Stimulated activated CD8-positive, alpha-beta memory T cell treated with anti-CD3 and anti-CD28 coated beads, Interleukin-4, amount 100 ng/mL, for 24 hours (primary cell): ENCODE measurements at places on chromosomes 3 and 15.

DNA sequence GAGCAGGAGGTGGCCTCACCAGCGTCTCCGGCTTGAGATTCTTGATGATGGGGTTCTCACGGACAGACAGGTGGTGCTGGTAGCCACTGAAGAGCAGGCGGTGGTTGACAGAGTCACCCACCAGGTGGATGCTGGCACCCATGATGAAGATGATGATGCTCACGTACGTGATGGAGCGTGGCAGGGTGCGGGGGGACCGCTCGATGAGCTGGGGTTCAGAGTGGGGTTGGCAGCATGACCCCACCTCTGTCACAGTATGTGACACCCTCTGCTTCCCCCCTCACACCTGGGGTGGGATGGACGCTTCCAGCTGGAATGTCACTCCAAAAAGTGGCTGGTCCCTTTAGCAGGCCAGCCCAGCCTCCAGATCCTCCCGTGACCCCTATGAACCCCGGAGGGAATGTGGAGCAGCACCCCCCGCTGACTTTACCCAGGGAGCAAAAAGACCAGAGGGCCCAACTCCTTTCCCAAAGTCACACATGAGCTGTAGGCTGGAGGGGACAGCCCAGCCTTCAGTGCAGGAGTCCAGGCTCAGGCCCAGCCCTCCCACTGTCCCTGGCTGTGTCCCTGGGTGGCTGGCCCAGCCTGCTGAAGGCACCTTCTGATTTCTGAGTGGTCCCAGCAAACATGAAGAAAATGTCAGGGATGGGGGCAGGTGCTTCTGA is 6.7 kb upstream of the CALML4 start:
- no peak for DNase-seq

DNA sequence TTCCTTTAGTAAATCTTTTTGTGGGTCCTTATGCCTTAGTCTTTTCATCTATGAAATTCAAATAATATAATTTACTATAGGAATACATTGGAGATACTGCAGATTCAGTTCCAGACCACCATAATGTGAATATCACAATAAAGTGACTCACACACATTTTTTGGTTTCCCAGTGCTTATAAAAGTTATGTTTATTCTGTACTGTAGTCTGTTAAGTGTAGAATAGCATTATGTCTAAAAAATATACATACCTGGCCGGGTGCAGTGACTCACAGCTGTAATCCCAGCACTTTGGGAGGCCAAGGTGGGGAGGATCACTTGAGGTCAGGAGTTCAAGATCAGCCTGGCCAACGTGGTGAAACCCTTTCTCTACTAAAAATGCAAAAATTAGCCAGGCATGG is 53.9 kb upstream of the PAQR5 start:
- no peak for DNase-seq

GRCh38 chr15:90814191-90814821 is 54.1 kb upstream of the FURIN start:
- no peak for DNase-seq

DNA sequence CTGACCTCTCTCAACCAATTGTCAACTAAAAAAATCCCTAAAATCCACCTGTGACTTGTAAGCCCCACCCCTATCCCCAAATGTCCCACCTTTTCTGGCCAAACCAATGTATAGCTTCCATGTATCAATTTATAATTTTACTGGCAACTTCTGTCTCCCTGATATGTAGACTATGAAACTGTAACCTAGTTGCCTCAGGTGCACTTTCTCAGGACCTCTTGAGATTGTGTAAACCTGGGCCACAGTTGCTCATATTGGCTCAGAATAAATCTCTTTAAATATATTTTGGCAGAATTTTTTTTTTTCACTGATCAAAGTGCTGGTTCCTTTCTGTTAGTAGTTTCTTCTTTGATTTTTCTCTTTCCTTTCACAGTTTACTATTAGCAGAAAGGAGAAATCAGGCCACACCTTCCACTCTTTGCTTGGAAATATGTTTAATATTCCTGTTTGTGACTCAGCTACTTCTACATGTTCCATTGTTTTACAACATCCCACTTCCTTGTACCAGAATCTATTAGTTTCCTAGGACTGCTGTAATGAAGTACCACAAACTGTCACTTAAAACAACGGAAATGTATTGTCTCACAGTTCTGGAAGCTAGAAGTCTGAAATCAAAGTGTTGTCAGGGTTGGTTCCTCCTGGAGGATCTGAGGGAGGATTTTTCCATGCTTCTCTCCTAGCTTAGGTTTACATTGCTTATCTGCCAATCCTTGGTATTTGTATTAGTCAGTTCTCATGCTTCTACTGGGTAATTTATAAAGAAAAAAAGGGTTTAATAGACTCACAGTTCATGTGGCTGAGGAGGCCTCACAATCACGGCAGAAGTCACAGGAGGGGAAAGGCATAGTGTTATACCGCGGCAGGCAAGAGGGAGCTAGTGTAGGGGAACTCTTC is 801.2 kb upstream of the ARPP21 start:
- DNase-seq, result no peak

GRCh38 chr3:101809178-101810021 is 30.4 kb downstream of the NXPE3 start:
- DNase-seq, result no peak

GRCh38 chr15:87570206-87570605 is 686.3 kb downstream of the NTRK3 start:
- DNase-seq, result no peak

GRCh38 chr15:66714543-66714981 is 12.5 kb downstream of the SMAD6 start:
- no peak for DNase-seq

GRCh38 chr15:70437089-70437488 is 326.3 kb downstream of the UACA start:
- DNase-seq, result no peak

DNA sequence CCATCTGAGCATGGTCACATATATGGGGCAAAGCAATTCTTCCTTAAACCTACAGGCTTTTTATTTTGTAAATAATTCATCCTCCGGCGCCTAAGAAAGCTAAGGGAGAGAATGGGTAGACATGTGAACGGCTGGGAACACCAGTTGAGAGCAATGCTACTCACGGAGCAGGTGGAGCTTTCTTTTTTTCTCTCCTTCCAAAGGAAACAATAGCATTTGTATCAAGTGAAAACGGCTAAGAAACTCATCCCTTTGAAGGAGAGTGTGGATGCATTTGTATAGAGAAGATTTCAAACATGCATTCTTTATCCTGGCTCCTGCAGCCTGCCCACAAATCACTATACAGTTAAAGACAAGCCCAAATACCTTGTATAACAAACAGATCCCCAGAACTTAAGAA is 637.8 kb downstream of the MAGI1 start:
- no peak for DNase-seq

GRCh38 chr3:187661267-187661666 is 8.9 kb downstream of the SST start:
- no peak for DNase-seq

DNA sequence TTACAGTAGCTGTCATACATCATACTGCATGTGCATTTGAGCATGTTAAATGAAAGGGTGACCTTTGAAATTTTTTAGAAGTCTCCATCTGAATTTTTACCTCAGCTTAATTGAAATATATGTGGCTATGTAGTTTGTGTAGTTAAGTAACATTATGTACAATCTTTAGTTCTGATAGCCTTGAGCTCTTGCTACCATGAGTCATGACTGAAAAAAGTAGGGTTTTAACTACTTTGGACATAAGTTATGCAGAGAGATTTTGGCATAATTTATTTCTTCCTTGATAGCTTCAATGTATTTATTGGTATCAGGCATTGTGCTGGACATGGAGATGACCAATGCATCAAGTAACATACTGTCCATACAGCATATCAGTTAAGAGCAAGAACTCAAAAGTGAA is 376.5 kb upstream of the ZNF717 start:
- no peak for DNase-seq

- no peak for DNase-seq
Measured at GRCh38 chr15:84960391-84961113, 21.1 kb upstream of the PDE8A start.

- DNase-seq, result no peak
Measured at GRCh38 chr3:127306361-127307111, 18.7 kb upstream of the PRR20G start.

- DNase-seq, result no peak
Measured at GRCh38 chr3:42063888-42064287, 27.3 kb upstream of the TRAK1 start.

GRCh38 chr3:89227218-89227617 is 119.8 kb downstream of the EPHA3 start:
- no peak for DNase-seq

DNA sequence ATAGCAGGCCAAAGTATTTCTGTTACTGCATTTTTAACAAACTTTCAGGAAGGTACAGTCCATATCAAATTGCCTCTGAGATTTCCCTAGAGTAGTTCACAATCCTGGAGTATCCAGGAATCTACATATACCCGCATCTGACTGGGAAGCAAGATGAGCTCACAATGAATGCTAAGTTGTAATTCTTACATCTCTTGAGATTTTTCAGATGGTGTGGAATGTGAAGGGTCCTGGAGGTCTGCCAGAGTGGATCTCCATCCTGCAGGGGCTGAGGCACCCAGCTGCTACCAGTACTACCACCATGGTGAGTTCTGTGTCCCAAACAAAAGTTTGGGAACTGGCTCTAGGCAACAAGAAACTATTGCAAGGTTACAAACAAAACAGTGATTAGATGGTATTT is 156.7 kb upstream of the CCDC54 start:
- DNase-seq, result no peak

DNA sequence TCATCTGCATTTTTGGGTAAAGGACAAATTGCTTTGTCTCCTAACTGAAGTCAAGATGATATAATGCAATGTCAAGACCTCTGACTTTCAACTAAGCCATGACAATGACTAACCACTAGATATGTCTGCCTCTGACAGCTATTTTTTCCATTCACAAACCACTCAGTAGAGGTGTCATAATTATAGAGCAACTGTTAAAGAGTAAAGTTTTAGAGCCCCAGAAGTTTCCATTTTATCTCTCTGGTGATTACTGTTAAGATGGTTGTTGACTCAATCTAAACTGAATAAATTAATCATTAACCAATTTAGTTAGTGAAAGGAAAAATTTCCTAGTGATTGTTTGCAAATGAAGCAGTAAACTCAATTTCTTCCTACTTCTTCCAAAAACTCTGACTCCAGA is 779.9 kb downstream of the GRM7 start:
- no peak for DNase-seq

- DNase-seq, result no peak
Measured at GRCh38 chr3:132461544-132461943, 44.2 kb downstream of the DNAJC13 start.

DNA sequence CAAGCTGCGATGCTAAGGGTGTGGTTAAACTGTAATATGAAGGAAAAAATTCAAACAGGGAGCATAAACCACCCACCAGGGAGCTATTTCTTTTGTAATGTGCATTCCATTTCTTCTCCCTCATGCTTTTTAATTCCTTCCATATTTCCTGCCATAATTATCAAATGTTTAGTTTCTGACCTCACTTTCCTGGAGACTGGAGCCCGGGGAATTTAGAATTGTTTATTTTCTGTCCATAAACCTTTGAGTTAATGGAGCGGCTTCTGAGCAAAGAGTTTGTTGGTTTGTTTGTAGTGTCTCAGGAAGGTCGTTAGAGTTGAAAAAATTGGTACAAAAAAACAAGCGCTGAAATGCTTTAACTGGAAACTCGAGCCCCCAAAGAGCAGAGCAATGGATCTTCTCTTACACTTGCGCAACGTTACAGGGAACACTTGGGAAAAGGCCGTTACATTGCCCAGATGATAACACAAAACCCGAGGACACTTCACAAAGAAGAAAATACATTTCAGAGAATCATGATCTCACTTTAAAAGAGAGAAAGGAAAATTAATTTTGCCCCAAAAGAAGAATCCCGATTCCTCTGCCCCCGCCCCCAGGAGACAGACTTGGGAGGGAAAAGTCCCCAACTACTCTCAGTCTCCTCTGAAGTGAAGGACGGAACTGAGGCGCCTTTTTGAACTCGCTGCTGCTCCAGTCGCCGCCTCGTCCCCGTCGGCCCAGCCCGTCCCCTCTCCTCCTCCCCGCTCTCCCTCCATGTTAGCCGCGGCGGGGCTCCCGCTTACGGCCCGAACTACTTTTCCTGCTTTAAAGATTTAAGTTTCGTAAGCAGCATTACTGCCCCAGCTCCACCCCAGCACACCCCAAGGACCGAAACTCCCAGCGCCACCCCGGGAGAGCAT is 842 bp downstream of the FSTL1 start:
- no peak for DNase-seq

GRCh38 chr3:119592861-119593260 is 4.8 kb upstream of the PLA1A start:
- DNase-seq, result no peak

- no peak for DNase-seq
Measured at GRCh38 chr15:88397506-88397905, 69.7 kb downstream of the MRPL46 start.

DNA sequence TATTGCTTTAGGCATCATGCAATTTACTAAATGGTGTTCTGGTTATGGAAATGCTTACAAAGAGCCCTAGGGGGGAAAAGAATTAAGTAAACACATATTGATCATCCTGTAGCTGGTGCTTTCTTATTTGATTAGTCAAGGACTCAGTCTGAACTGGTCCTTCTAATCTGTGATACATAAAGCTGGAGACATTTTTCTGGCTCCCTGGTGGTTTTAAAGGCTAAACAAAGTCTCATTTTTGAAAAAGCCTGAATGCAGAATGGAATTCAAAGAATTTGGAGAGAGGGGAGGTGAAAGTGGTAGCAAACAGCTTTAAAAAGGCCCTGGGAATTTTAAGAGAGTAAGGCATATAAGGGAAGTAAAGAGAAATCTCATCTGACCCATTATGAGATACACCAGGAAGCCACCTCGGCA is 149.7 kb downstream of the RBMS3 start:
- no peak for DNase-seq

DNA sequence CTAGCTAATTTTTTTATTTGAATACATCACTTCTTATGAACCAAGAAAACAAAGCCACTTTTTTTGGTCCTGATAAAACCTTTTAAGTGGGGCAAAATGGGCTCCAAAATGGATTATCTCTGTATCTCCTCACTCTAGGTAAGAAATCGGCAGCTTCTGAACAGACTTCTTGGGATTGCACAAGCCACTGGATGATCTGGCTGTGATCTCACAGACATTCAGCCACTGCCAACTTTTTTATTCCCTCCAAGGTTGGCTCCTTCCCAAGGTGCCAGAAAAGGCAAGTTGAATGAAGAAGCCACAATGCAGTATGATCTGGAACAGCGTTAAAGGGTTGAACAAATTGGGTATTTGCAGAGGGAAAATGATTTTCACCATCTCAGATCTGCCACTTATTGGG is 73.2 kb downstream of the PRICKLE2 start:
- DNase-seq, result no peak

GRCh38 chr3:119748991-119749390 is 32.9 kb upstream of the NR1I2 start:
- no peak for DNase-seq

DNA sequence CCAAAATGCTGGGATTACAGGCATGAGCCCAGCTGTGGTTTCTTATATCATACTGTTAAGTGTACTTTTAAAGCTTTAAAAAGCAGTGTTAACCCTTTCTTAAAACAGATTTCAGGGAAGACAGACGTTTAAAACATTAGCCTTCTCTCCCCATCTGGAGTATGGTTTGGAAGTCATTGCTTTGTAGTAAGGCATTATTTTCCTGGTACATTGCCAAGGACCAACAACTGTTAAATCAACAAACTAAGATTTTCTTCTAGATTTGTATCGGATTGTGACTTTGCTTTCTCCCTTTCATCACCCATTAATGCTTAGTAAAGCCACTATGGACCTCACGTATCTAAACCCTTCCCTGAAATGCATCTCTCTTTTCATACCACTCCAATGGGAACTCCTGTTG is 50.5 kb downstream of the UBE2E1 start:
- DNase-seq, result no peak

GRCh38 chr3:78459796-78460195 is 1308.0 kb downstream of the ROBO1 start:
- DNase-seq, result no peak
